ENCODE measurements at places on chromosomes 1 and 21.

GRCh38 chr1:17346046-17346789 lies 25.8 kb upstream of the PADI6 start:
- DNase-seq, result no peak

GRCh38 chr1:36803868-36804570 lies 230.3 kb downstream of the GRIK3 start:
- no peak for DNase-seq

GRCh38 chr1:72109916-72110315 lies 172.4 kb downstream of the NEGR1 start:
- DNase-seq, result no peak

DNA sequence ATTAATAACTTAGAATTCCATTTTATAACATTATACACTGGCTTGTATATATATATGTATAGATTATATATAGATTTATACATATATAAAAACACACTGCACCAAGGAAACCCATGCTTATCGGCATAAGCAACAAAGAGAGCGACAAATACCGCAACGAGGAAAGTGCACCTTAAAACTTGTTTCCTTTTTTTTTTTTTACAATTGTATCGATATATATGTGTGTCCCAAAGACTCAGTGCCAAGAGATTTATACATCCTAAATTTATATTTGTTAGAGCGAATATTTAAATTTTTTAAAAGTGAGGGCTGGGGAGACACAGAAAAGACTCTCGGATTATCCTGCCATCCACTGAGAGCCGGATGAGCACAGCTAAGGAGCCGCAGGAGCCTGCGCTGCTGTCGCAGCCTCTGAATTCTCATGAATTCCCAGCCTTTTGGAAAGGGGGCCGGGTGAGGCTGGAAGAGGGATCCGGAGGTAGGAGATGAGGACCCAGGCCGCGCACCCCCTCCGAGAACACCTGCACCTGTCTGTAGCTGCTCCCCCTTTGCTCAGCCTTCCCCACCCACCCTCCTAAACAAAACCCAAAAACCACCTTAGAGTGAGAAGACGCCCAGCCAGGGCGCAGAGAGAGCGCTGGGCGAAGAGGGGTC lies 5.2 kb downstream of the DMRTA2 start:
- DNase-seq, result no peak

DNA sequence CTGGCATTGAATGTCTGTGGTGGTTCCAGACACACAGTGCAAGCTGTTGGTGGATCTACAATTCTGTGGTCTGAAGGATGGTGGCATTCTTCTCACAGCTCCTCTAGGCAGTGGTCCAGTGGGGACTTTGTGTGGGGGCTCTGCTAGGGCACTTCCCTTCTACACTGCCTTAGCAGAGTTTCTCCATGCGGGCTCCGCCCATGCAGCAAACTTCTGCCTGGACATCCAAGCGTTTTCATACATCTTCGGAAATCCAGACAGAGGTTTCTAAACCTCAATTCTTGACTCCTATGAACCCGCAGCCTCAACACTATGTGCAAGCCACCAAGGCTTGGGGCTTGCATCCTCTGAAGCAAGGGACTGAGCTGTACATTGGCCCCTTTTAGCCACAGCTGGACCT lies 43.0 kb downstream of the RGS18 start:
- DNase-seq, result no peak

DNA sequence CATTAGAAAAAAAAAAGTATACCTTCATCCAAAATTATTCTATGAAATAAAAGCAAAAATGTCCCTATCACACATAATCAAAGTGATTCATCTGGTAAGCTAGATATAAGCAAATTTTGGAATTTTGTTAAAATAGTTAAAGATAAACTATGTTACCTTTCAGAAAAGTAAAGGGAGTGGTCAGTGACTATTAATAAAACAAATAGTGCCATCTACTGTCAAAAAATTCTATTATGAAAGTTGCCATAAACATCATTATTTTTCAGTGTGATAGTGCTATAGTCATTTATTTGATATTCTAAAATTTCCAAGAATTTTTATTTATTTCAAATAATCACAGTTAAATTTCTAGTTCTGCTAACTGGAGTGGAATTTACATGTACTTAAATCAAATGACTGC lies 803.7 kb downstream of the KCNT2 start:
- no peak for DNase-seq

GRCh38 chr1:214248311-214249085 lies 32.5 kb upstream of the SMYD2 start:
- DNase-seq, result no peak

DNA sequence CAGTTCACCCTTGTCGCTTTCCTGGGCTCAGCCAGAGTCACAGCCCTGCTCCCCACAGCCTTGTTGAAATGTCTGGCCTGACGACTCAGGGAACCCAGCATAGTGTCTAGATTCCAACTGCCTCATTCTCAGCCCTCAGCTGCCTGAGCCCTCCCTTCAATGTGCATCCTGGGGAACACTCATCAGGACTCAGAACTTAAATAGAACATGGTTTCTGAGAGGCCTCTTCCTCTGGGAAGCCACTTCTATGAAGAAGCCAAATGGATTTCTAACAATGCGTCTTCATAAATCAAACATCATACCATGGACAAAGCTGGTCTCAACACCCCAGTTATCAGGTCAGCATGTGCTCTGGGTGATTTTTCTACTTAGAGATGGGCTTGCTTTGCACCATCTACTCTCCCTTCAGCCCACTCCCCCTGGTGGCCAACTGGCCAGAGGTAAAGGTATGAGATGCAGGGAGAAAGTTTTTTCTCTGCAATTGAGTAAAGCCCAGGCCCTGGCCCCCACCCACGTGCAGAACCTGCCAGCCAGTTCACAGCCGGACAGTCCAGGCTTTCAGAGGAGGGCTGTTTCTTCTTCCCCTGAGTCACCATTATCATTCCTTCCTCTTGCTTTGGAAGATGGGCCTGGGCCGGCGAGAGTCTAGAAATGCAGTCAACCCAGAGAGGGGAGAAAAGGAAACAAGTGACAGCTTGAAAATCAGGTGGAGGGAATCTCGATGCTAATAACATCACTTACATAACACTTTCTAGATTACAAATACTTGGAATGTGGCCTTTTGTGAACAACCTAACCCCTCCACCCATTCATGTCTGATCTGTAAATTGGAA lies 32.1 kb downstream of the CD244 start:
- peak; percentile 60 for DNase-seq

DNA sequence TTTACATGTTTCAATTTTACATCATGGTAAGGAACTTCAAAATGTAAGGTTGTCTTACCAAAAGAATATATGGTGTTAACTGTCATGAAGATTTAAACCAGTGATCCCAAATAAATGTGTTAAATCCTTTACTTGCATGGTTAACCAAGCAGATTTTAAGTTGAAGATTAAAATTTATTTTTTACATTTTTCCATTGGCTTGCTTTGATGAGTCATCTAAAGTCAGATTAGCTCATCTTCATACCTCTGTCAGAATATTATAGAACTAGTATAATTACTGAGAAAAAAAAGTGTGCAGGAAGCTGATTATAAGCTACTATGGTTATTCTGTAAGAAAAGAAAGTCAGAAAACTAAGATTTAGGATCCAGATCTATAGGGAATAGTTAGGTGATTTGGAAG lies 95.3 kb upstream of the DPH5 start:
- no peak for DNase-seq

- DNase-seq, result no peak
These were observed 218.0 kb upstream of the KIAA0040 start for GRCh38 chr1:175410560-175410959.

GRCh38 chr1:15453734-15454133 lies 2.8 kb upstream of the CELA2A start:
- DNase-seq, result no peak

DNA sequence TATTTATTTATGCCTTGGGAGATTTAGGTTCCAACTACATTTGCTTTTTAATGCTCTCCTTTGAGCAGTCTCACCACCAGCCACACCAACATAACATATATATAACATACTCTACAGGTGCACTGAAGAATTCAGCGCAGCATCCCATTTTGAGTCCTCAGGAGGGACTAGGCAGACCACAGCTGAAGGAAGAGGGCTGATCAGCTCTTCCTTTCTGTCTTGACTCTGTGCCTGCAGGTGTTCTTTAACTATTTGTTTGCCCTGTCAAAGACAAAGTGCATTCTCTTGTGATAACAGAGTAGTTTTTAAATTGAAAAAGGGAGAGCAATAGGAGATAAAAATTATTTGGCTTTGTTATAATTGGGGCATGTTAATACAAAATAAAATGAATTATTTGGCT lies 17.0 kb downstream of the HIPK1 start:
- DNase-seq, result no peak

DNA sequence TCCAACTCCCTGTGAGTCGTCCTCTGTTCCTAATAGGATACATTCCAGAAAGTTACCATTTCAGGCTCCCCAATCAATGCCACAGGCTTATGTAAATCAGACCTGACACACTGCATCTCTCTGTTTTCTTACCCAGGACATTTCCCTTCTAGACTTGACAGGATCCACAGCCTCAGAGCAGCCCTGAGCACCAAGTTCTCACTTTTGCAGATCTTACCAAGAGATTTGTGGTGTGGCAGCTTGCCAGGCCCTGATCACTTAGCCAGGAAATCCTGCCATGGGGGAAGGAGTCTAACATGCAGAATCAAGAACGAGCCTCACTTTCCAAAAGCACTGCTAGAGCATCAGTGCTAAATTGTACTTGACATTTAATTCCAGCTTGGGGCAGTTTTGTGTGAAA lies 202.9 kb downstream of the TBX15 start:
- no peak for DNase-seq

DNA sequence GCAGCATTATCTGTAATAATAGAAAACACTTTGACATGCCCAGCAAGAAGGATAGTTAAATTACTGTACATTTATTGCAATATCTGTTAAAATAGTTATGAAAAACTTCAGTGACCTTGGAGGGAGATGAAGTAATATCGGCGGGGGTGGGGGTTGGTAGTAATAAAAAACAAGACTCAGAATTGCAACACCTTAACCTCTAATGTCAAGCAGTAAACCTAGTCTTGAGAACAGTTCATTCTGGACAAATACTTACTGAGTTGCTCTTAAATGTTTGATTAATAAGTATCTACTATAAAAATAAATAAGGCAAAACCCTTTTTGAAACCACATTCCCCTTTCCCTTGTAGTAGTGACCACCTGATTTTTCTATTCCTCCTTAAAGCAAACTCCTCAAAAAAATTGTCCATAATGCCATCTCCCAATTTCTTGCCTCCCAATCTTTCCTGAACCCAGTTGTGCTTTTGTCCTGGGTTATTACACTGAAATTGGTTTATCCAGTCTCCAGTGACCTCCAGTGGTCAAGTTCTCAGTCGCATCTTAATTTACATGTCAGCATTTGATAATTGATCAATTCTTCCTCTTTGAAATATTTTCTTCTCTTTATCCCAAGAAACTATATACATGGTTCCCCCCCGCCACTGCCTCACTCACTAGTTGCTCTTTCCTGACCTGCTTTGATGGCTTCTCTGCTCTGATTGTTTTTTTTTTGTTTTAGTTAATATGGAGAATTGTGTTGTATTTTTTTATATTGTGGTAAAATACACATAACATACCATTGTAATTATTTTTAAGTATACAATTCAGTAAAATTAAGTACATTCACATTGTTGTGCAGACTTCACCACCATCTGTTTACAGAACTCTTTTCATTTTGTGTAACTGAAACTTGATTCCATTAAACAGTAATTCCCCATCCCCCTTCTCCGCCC lies 36.8 kb downstream of the RAP1A start:
- DNase-seq, result peak; percentile 1

- DNase-seq, result no peak
These were observed 1.4 kb upstream of the CELF3 start for GRCh38 chr1:151718011-151718431.

DNA sequence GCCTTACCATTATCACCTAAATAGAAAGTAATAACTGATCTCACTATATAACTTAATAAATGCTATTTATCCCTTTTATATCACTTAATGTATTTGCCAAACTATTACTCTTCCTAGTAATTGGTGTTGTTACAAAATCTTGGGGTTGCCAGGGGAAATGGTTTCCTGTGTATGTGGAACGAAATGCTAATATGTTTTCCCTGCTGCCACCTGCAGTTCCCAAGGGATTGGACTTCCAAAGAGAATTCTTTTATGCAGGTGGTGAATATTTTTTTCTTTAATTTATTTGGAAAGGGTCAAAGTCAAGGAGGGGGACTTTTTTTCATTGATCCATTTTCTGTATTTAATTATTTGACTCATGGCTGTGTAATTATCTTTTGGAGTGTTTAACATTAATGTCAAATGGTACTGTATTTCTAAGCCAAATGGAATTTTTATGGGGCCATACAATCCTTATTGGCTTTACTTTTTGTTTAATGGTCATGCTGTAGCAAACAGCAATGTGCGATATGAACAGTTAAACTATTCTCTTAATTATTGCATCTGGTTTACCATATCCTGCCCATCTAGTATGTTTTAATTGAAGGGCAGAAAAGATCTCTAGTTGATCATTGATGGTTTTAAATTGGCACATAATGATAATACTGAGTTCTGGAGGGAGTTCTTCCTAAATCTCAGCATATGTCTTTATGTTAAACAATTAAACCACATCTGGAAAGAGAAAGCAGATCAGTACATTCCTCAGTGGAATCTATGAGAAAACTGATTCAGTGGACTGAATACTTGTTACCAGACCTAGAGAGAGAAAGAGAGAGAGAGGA lies 486.3 kb downstream of the TTLL7 start:
- no peak for DNase-seq

DNA sequence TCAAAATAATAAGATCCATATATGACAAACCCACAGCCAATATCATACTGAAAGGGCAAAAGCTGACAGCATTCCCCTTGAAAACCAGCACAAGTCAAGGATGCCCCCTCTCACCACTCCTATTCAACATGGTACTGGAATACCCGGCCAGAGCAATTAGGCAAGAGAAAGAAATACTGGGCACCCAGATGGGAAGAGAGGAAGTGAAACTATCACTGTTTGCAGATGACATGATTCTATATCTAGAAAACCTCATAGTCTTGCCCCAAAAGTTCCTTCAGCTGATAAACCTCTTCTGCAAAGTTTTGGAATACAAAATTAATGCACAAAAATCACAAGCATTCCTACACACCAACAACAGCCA lies 442.7 kb downstream of the PTBP2 start:
- DNase-seq, result no peak

- no peak for DNase-seq
These were observed 63.9 kb downstream of the HTR6 start for GRCh38 chr1:19728413-19729145.

GRCh38 chr1:161157867-161158266 lies 1.4 kb upstream of the USP21 start:
- no peak for DNase-seq

- DNase-seq, result peak; percentile 61
These were observed 19.4 kb upstream of the KIF21B start for GRCh38 chr1:201042779-201043461.

- DNase-seq, result no peak
These were observed 994 bp downstream of the RO60 start for GRCh38 chr1:193060406-193060805.

GRCh38 chr1:115310581-115311473 lies 27.2 kb downstream of the NGF start:
- DNase-seq, result no peak

DNA sequence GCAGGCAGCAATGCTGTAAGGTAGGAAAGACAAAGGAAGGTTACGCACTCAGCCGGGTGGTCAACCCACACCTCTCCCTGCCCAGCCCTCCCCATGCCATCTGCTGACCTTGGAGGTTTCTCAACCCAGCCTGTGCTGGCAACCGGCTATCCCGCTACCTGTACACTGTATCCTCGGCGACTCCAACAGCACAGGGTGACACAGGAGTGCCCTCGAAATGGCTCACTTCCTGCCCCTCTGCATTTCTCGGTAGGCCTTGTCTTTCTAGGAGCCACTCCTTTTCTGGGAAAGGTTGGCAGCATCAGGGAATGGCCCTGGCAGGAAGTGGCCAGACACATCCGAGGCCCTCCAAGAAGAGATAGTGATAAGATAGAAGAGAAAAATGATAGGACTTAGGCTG lies 124.0 kb downstream of the PROX1 start:
- DNase-seq, result no peak
